ENCODE measurements at places on chromosomes 11 and 22. TPM values are rescaled to one million over a fixed set of nuclear protein-coding genes. Genes with fewer than 3 reads are reported as not detected.

ATG16L2 gene
- total RNA-seq, result 10.3 TPM

- no peak overlapping the region for H3K27ac ChIP-seq
- no peak for DNase-seq
- H3K27me3 ChIP-seq, result no peaks in the 10 kb centered on the region
- no peaks in the 10 kb centered on the region for H3K36me3 ChIP-seq
- peaks cover 11% of the 10 kb centered on the region for H3K4me1 ChIP-seq
Observed at GRCh38 chr11:88345408-88345807, 7.9 kb upstream of the CTSC start.

DNA sequence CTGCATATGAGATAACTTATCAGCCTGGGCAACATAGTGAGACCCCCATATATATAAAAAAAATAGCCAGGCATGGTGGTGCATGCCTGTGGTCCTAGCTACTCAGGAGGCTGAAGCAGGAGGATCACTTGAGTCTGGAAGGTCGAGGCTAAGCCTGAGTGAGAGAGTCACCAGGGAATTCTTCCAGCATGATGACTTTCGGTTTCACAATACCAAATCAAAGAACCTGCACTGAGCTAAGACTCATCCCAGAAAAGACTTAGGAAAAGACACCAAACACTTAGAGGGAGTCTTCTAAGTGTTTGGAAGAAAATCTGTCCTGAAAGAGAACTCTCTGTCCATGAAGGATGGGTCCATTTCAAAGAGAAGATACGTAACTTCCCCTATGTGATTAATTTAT is 12.7 kb downstream of the STK33 start:
- H3K4me3 ChIP-seq, result no peak overlapping the region
- no peak overlapping the region for H3K27ac ChIP-seq
- DNase-seq, result no peak
- H3K27me3 ChIP-seq, result no peaks in the 10 kb centered on the region
- no peaks in the 10 kb centered on the region for H3K4me1 ChIP-seq
- H3K36me3 ChIP-seq, result no peaks in the 10 kb centered on the region

- H3K27ac ChIP-seq, result no peak overlapping the region
- DNase-seq, result no peak
- H3K27me3 ChIP-seq, result no peaks in the 10 kb centered on the region
- no peaks in the 10 kb centered on the region for H3K36me3 ChIP-seq
- H3K4me3 ChIP-seq, result no peak overlapping the region
- no peaks in the 10 kb centered on the region for H3K4me1 ChIP-seq
Observed at GRCh38 chr11:120126620-120127019, 11.3 kb downstream of the TRIM29 start.

SBF1 gene
- 51.8 TPM for total RNA-seq

- H3K27me3 ChIP-seq, result no peaks in the 10 kb centered on the region
- no peak overlapping the region for H3K27ac ChIP-seq
- DNase-seq, result no peak
- H3K4me3 ChIP-seq, result no peak overlapping the region
Observed at GRCh38 chr11:88849368-88849767, 216.4 kb downstream of the GRM5 start.

DNA sequence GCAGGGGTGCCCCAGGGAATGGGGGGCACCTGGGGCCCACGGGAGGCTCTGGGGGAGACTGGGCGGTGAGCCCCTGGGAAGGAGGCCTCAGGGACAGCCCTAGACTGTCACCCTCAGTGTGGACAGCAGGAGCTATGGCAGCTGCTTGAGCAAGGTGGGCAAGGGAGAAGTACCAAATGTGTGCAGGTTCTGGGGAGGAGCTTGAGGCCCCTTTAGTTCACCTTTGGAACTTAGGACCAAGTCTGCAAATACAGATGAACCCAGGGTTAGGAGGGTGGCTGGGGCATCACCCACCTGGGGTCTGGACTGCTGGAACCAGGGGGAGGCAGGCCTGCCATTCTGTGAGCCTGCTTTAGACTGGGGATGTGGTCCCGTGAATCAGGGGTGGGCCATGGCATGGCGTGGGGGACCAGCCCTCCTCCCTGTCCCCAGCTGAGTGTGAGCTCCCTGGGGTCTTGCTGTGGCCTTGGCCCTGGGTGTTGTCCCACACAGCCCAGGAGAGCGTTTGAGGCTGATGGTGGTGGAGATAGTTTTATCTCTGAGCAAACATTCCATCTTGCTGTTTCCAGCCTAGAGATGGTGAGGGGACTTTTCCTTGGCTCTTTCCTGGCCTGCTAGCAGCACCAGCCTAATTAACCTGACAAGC is 122.3 kb downstream of the KCNQ1 start:
- no peaks in the 10 kb centered on the region for H3K4me1 ChIP-seq
- H3K27ac ChIP-seq, result no peak overlapping the region
- no peak overlapping the region for H3K4me3 ChIP-seq
- DNase-seq, result no peak

DNA sequence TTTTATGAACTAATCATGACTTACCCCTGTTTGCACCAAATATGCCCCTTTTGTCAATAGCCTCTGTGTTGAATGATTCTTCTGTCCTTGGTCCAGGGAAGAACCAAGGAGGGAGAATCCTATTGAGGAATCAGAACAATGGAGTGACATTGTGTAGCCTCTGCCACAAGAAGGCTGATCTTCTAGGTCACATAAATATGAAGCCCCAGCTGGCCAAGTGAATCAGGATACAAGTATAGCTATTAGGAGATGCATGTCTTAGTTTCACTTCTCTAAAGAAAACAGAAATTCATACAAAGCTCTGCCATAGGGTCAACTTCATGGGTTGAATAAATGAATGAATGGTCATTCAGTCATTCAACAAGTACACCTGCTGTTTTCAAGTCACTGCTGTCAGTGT is 118.2 kb upstream of the BLID start:
- no peaks in the 10 kb centered on the region for H3K27me3 ChIP-seq
- H3K4me3 ChIP-seq, result no peak overlapping the region
- peaks cover 4% of the 10 kb centered on the region for H3K4me1 ChIP-seq
- H3K27ac ChIP-seq, result no peak overlapping the region
- DNase-seq, result no peak
